ENCODE measurements at places on chromosomes 13 and 19. TPM values are rescaled to one million over a fixed set of nuclear protein-coding genes. Genes with fewer than 3 reads are reported as not detected.

DNA sequence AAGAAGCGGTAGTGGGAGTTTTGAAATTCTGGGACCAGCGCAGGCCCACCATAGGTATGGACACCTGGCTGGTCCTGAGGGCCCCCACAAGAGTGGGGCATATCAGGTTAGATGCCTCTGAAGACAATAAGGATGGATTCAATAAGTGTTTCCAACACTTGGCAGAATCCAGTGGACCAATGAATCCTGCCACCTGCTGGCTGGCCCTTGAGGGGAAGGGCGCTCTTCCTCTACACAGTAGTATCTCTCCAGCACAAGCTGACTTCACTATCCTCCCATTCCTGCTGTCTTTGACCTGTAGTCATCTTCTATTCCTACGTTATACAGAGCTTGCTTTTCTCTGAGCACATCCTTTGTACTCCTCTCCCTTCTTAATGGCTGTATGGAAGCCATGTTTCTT, 199.7 kb upstream of the TSHZ3 start:
- H3K4me1 ChIP-seq, result no peaks in the 10 kb centered on the region
- no peaks in the 10 kb centered on the region for H3K36me3 ChIP-seq
- H3K27ac ChIP-seq, result no peak overlapping the region
- DNase-seq, result no peak
- H3K4me3 ChIP-seq, result no peak overlapping the region

- H3K4me1 ChIP-seq, result peaks cover 40% of the 10 kb centered on the region
- peak overlapping the region; percentile 90 for H3K27ac ChIP-seq
- no peaks in the 10 kb centered on the region for H3K27me3 ChIP-seq
- peak; percentile 44 for DNase-seq
- H3K36me3 ChIP-seq, result peaks cover 10% of the 10 kb centered on the region
Observed at GRCh38 chr13:41061914-41062837, 867 bp downstream of the WBP4 start.

Gene FCER2
- total RNA-seq, result not detected

DNA sequence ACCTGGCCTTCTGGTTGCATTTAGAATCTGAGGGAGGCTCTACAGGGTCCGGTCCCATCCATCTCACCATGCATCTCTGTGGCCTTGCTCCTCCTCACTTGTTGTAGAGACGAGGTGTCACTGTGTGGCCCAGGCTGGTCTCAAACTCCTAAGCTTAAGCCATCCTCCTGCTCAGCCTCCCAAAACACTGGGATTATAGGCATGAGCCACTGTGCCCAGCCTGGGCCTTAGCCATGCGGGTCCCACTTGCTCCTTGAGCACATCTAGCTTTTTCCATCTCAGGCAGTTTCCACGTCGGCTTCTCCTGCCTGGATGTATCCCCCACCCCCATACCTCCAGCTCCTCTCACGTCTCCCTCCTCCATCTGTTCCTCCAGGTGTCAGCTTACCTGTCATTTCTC, 9.8 kb downstream of the ELSPBP1 start:
- H3K4me3 ChIP-seq, result no peak overlapping the region
- DNase-seq, result no peak
- no peaks in the 10 kb centered on the region for H3K27me3 ChIP-seq
- no peak overlapping the region for H3K27ac ChIP-seq

Gene PLEKHF1
- total RNA-seq, result 15.9 TPM

DNA sequence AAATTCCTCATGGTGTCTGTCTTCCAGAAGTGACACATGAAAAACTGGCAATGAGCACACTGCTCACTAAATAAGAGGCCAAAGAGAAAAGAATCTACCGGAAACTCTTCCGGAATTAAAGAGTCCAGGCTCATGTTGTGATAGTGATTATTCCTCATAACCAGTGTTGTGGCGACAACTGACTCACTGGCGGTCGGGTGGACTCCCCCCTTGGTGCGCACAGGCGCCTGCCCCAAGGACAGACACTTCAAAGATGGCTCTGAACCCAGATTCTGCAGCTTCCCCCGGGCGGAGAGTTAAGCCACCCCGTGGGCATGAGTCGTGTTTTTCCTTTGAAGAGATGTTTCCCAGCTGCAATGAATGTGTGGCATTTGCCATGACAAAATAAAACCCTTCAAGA, 10.3 kb downstream of the IL17D start:
- no peak overlapping the region for H3K27ac ChIP-seq
- no peaks in the 10 kb centered on the region for H3K27me3 ChIP-seq
- no peaks in the 10 kb centered on the region for H3K36me3 ChIP-seq
- peaks cover 3% of the 10 kb centered on the region for H3K4me1 ChIP-seq

Gene DYRK1B
- 2.4 TPM for total RNA-seq

DNA sequence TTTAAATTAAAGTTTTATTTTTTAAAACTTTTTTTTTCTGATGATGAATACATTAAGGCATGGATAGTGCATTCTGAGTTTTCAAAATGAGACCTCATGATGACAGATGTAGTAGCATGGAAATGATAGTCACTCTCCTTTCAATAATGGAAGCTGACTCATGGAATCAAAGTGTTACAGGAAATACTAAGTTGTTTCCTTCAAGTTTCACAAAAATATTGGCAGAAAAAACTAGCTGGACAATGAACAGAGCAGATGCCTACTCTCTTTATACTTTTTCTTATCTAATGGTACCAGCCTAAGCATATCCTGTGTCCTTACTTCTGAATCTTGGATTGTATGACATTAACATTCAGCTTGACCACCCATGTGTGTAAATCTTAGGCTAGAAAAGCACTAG, 1337.3 kb downstream of the PCDH9 start:
- no peak overlapping the region for H3K4me3 ChIP-seq
- peak; percentile 31 for DNase-seq
- H3K27me3 ChIP-seq, result no peaks in the 10 kb centered on the region
- H3K36me3 ChIP-seq, result no peaks in the 10 kb centered on the region
- peak overlapping the region; percentile 30 for H3K27ac ChIP-seq
- H3K4me1 ChIP-seq, result peaks cover 18% of the 10 kb centered on the region
